ENCODE measurements at places on chromosomes 7 and 10. TPM values are rescaled to one million over a fixed set of nuclear protein-coding genes. Genes with fewer than 3 reads are reported as not detected.
A peak's percentile ranks its signal among the peaks of the same experiment; 100 is the strongest.

The AGBL3 gene
- total RNA-seq: 1.2 TPM

The SPDYE16 gene
- not detected for total RNA-seq

The OPN4 gene
- total RNA-seq: not detected

The LIPK gene
- total RNA-seq: not detected

The ZNF32 gene
- 14.6 TPM for total RNA-seq

- DNase-seq: no peak
Measured at GRCh38 chr10:88226891-88227290, 356.2 kb downstream of the RNLS start.

DNA sequence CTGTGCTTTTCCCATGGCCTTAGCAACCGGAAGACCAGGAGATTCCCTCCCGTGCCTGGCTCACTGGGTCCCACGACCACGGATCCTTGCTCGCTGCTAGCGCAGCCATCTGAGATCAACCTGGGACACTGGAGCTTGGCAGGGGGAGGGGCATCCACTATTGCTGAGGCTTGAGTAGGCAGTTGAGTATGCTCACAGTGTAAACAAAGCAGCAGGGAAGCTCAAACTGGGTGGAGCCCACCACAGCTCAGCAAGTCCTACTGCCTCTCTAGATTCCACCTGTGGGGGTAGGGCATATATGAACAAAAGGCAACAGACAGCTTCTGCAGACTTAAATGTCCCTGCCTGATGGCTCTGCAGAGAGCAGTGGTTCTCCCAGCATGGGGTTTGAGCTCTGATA is 697.0 kb downstream of the SORCS1 start:
- peak; percentile 49 for DNase-seq

GRCh38 chr10:78342827-78343653 is 309.4 kb downstream of the RPS24 start:
- DNase-seq: peak; percentile 11

GRCh38 chr7:4871930-4872675 is 10.3 kb upstream of the PAPOLB start:
- no peak for DNase-seq

DNA sequence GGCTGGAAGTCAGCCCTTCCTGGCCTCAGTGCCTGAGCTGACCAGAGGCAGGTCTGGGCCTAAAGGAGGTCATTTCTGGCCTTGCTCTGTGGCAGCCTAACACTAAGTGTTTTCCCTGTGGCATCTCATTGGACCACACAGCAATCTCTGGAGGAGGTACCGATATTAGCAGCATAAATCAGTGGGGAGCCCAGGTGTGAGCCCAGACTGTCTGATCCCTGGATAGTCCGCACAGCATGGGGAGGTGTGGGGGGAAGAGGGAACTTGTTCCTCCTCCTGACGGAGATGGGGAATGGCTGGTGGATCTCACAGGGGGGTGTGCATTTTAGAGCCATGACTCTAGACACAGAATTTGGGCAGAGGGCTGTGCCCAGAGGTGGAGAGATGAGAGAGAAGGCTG is 11.0 kb upstream of the PPIF start:
- no peak for DNase-seq

DNA sequence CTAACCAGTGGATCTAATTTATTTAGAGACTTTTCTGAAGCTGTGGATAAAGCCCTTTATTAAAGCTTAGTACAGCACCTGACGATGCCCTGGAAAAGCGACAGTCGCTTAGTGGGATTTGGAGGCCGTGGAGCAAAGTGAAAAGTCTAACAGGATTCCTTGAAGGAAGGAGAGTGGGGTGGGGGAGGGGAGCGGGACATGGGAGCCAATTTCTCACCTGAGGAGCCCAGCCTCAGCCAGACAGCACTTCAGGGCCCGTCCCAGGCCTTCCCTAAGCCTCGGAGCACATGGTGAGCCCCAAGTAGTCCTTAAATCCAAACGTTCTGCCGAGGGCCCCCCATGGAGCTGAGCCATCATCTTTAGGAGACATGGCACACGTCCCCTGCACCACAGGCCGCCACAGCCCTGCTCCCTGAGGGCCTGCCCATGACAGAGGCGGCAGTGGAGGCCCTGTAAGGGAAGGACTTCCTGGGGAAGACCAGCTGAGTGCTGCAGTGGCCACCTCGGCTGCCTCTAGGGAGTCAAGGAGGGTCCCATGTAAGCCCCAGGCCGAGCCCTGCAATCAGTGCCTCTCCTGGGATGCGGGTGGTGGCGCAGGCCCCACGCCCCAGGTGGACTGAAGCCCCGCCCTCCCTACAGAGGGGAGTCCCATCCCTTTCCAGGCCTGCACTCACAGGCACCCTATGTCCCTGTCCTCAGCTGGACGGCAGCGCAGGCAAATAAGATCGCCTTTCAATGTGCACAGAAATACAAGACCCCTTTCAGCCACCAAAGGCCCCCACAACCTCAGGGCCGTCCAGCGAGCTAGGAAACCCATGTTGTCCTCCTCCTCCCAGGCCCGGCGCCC is 187.0 kb downstream of the MAD1L1 start:
- no peak for DNase-seq

DNA sequence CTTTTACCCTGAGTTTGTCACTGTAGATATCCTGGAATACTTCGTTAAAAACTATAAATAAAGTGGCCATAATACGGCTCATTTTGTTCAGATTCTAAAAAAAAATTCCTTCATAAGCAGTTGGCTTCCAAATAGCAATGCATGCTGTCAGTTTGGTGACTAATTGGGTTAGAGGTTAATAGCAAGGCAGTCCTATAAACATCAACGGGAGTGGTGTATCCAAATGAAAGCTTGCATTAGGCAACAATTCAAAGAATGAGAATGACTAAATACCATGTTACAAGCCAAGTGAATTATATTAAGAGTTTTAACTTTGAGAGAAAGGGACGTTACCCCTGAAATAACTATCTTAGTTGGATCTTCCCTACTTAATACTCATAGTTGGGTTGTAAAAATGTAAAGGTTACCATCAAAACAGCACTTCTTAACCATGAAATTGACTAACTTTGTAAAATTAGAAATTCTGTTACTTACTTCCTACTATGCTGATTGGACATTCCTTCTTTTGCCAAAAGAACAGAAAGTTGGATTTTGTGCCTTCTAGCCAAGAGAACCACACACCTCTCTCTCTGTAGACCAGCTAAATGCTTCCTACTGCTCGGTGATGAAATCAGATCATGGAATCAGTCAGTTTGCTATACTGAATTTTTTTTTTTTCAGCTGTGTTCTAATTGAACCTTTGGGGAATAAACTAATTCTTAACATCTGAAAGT is 98.0 kb downstream of the KAT6B start:
- no peak for DNase-seq

DNA sequence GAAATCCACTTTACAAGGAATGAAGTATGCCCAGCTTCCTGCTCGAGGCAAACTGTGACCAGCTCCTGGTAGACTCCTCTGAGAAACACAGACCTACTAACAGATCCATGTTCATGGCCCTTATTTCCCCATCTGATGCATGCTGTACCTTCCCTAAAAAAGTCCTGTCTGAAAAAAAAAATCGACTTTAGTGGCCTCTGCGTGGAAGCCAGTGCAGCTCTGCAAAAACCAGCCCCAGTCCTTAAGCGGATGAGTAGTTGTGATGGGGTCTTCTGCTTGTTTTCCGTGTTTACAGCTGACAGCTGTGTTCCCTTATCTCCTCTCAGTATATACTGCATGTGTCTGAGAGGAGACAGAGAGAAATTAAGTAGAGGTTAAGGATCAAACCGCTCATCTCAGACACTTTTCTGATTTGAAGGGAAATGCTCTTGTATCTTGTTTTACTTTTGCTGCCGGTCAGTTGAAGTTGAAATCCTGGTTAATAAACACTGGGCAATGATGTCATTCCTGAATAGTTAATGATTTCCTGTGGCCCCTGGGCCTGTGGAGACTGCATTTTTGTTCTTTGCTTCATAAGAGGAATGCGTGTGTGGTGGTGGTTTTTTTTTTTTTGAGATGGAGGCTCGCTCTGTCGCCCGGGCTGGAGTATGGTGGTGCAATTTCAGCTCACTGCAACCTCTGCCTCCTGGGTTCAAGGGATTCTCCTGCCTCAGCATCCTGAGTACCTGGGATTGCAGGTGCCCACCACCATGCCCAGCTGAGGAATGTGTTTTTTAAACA is 67.6 kb downstream of the DOCK1 start:
- no peak for DNase-seq

All from H9 (cell line).